ENCODE measurements at places on chromosomes 6 and 20. TPM values are rescaled to one million over a fixed set of nuclear protein-coding genes. Genes with fewer than 3 reads are reported as not detected.

SYCP2L gene
- not detected for total RNA-seq

PTPRT gene
- not detected for total RNA-seq

TAF11 gene
- 28.5 TPM for total RNA-seq

GSTA3 gene
- total RNA-seq, result not detected

TRAPPC3L gene
- not detected for total RNA-seq

C6orf58 gene
- total RNA-seq, result not detected

SCRT2 gene
- not detected for total RNA-seq

RAET1L gene
- not detected for total RNA-seq

SIRPA gene
- total RNA-seq, result 10.2 TPM

GRM1 gene
- total RNA-seq, result not detected

FNDC1 gene
- total RNA-seq, result not detected

RHAG gene
- not detected for total RNA-seq

GRCh38 chr20:48740292-48740649 lies 87.5 kb downstream of the PREX1 start:
- no peak overlapping the region for H3K4me3 ChIP-seq
- H3K27me3 ChIP-seq, result no peaks in the 10 kb centered on the region
- no peak overlapping the region for H3K27ac ChIP-seq
- peaks cover 54% of the 10 kb centered on the region for H3K36me3 ChIP-seq

GRCh38 chr6:70973604-70974003 lies 16.7 kb upstream of the B3GAT2 start:
- DNase-seq, result no peak
- no peaks in the 10 kb centered on the region for H3K4me1 ChIP-seq
- H3K27ac ChIP-seq, result no peak overlapping the region

- no peaks in the 10 kb centered on the region for H3K4me1 ChIP-seq
- no peak for DNase-seq
- H3K27ac ChIP-seq, result no peak overlapping the region
These were observed 424.2 kb downstream of the FOXA2 start for GRCh38 chr20:22160101-22160652.

- H3K27me3 ChIP-seq, result no peaks in the 10 kb centered on the region
- no peak overlapping the region for H3K4me3 ChIP-seq
- no peak overlapping the region for H3K27ac ChIP-seq
- no peaks in the 10 kb centered on the region for H3K4me1 ChIP-seq
These were observed 42.1 kb downstream of the KLHL31 start for GRCh38 chr6:53623497-53623896.

DNA sequence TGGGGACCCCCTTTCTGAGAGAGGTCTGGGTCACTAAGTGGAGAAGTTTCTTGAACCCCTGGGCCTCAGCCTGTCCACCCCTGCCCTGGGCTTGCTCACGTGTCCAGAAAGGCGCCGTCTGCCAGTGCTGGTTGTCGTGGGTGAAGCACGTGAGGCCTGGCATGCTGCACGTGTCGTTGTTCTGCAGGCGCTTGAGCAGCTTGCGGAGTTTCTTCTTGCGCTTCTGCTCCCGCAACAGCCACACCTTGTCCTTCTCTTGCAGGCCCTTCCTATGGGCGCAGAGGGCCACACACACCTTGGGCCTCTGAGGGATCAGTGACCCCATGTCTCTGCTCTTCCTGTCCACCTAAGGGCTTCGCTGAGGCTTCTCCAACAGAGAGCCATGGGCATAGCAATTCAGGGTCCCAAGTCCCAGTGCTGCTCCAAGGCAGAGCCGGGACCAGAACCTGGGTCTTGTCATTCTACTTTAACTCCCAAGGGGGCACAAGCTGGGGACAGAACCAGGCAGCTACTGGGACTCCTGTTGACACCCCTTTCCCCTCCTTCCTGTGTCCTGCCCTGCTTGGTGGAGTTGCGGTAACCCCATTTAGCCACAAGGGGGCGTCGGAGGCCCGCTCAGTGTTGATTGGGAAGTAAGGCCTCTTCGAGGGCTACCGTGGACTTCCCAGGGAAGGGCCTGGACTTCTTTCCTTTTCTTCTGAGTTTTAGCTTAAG lies 121.8 kb downstream of the SULF2 start:
- H3K4me3 ChIP-seq, result no peak overlapping the region
- DNase-seq, result peak; percentile 82
- no peaks in the 10 kb centered on the region for H3K36me3 ChIP-seq
- no peaks in the 10 kb centered on the region for H3K4me1 ChIP-seq

DNA sequence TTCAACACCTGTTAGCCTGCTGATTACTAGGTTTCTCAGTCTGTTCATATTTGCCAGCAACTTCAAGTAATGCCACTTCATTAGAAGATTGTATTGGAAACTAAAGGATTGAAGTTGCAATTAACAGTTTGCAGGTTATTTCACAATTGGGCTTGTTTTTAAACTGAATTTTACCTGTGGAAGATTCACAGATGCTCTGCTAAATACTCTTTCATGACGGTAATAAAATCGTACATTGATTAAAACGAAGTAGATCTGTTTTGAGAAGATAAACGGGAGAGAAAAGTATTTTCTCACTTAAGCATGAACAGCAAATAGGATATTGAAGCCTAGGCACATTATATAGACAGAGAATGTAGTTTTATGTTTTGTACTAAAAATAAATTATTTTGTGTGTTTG lies 1.6 kb downstream of the RNF182 start:
- H3K27ac ChIP-seq, result no peak overlapping the region
- no peak overlapping the region for H3K4me3 ChIP-seq
- no peaks in the 10 kb centered on the region for H3K36me3 ChIP-seq
- H3K4me1 ChIP-seq, result peaks cover 22% of the 10 kb centered on the region

GRCh38 chr20:58788896-58789544 lies 61.7 kb downstream of the GNAS-AS1 start:
- H3K27me3 ChIP-seq, result no peaks in the 10 kb centered on the region
- no peaks in the 10 kb centered on the region for H3K36me3 ChIP-seq
- H3K4me3 ChIP-seq, result no peak overlapping the region
- H3K27ac ChIP-seq, result no peak overlapping the region
- H3K4me1 ChIP-seq, result no peaks in the 10 kb centered on the region

DNA sequence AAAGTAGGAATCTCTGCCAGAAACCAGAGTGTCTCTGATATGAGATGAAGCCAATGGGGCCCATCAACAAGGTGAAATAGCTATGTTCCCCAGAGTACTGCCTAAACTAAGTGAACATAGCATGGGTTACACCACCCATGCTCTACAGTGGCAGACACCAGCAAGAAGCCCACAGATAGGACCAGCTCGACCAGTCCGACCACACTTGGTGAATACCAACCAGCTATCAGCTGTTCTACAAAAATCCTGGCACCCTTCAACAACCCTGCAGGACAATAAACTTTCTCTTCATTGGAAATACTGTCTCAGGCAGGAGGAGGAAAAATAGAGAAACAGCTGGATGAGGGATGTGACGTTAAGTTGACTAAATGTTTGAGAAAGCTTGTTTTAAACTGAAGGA lies 311.4 kb downstream of the EPM2A start:
- no peaks in the 10 kb centered on the region for H3K27me3 ChIP-seq
- DNase-seq, result no peak
- no peaks in the 10 kb centered on the region for H3K4me1 ChIP-seq
- H3K4me3 ChIP-seq, result no peak overlapping the region
- H3K36me3 ChIP-seq, result no peaks in the 10 kb centered on the region

- peaks cover 13% of the 10 kb centered on the region for H3K4me1 ChIP-seq
- no peaks in the 10 kb centered on the region for H3K36me3 ChIP-seq
- no peak overlapping the region for H3K4me3 ChIP-seq
- no peak for DNase-seq
- no peak overlapping the region for H3K27ac ChIP-seq
These were observed 154.2 kb upstream of the RNF24 start for GRCh38 chr20:4169360-4170190.

DNA sequence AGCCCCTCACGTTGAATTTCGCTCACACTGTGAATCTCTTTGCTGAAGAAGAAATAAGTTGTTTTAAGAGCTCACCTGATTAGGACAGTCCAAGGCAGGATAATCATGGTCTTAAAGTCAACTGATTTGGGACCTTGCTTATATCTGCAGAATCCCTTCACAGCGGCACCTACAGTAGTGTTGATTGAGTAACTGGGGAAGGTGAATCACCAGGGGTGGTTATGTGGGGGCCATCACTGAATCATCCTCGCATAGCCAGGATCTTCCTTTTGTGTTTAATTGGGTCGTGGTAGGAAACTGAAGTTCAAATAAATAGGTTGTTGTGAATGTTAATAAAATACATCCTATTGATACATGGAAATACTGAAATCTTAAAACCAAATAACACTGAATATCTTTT lies 20.2 kb upstream of the MICA start:
- H3K4me3 ChIP-seq, result no peak overlapping the region
- no peak for DNase-seq
- no peaks in the 10 kb centered on the region for H3K36me3 ChIP-seq
- H3K27ac ChIP-seq, result no peak overlapping the region

DNA sequence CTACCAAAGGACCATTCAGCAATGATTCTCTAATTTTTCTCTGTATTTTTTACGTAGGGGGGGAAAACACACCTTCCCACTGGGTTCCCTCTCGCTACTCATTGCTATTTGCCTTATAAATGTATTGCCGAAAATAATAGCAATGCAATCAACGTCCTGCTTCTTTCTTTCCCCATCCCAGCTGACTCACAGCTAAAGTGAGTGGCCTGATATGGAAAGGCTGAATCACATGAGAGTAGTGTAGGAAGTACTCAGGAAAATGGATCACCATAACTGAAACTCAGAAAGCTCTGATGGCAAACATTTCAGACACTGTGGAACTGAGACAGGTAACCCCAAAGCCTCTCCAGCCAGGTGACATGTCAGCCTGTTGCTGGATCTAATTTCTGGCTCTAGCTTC lies 49.3 kb upstream of the SRPK1 start:
- H3K36me3 ChIP-seq, result no peaks in the 10 kb centered on the region
- H3K4me1 ChIP-seq, result no peaks in the 10 kb centered on the region
- DNase-seq, result no peak
- no peaks in the 10 kb centered on the region for H3K27me3 ChIP-seq
- no peak overlapping the region for H3K4me3 ChIP-seq

GRCh38 chr20:51310216-51310615 lies 232.3 kb downstream of the NFATC2 start:
- H3K27me3 ChIP-seq, result no peaks in the 10 kb centered on the region
- no peak overlapping the region for H3K4me3 ChIP-seq
- H3K27ac ChIP-seq, result no peak overlapping the region
- no peak for DNase-seq

GRCh38 chr20:32763202-32764004 lies 1.2 kb downstream of the DNMT3B start:
- H3K36me3 ChIP-seq, result no peaks in the 10 kb centered on the region
- no peaks in the 10 kb centered on the region for H3K27me3 ChIP-seq
- DNase-seq, result peak; percentile 56
- H3K27ac ChIP-seq, result no peak overlapping the region

DNA sequence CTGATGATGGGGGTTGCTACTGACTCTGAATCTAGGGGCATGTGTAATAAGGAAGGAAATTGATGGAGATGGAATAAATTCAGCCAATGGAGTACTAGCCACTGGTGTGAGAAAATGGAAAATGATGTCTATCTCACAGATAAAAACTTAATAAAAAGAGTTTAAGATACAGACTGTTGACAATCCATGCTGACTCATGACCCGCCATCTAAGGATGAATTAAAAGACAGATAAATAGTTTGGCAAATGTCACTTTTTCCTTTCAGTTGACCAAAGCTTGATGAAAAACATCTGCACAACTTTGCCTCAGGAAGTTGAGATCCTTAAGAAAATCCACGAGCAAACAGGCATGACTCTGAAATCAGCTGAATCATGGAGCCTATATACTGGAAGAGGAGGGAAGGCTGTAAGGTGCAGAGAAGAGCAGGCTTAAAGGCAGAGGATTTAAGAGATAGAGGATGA lies 82.6 kb upstream of the BMP5 start:
- no peaks in the 10 kb centered on the region for H3K27me3 ChIP-seq
- H3K4me1 ChIP-seq, result no peaks in the 10 kb centered on the region
- no peak overlapping the region for H3K4me3 ChIP-seq
- H3K27ac ChIP-seq, result no peak overlapping the region

- H3K4me1 ChIP-seq, result peaks cover 9% of the 10 kb centered on the region
- DNase-seq, result no peak
- H3K4me3 ChIP-seq, result no peak overlapping the region
- H3K36me3 ChIP-seq, result peaks cover 52% of the 10 kb centered on the region
- H3K27ac ChIP-seq, result no peak overlapping the region
These were observed 5.7 kb downstream of the ACOT8 start for GRCh38 chr20:45851501-45851900.

DNA sequence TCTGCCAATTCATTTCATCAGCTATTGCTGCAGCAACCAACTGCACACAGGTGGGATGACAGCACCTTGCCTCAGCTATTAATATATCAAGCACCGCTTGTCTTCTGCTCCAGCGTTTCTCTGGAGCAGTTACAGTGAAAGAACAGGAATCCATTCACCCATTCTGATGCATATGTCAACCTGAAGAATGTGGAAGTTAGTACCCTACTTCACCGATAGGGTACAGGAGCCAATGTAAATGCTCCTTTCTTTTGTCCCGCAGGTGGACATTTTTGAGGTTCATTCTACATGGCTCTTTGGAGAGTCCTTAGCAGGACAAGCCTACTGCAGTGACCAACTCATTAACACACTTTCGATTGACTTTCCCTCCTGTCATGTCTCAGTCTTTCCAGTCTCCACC lies 139.9 kb upstream of the PRND start:
- no peak overlapping the region for H3K4me3 ChIP-seq
- no peaks in the 10 kb centered on the region for H3K36me3 ChIP-seq
- no peaks in the 10 kb centered on the region for H3K4me1 ChIP-seq
- H3K27me3 ChIP-seq, result no peaks in the 10 kb centered on the region
- H3K27ac ChIP-seq, result no peak overlapping the region

Data from B cell (primary cell).